ENCODE measurements at places on chromosomes 2 and 18.

- no peak for DNase-seq
Measured at GRCh38 chr2:29817801-29818680, 103.3 kb downstream of the ALK start.

DNA sequence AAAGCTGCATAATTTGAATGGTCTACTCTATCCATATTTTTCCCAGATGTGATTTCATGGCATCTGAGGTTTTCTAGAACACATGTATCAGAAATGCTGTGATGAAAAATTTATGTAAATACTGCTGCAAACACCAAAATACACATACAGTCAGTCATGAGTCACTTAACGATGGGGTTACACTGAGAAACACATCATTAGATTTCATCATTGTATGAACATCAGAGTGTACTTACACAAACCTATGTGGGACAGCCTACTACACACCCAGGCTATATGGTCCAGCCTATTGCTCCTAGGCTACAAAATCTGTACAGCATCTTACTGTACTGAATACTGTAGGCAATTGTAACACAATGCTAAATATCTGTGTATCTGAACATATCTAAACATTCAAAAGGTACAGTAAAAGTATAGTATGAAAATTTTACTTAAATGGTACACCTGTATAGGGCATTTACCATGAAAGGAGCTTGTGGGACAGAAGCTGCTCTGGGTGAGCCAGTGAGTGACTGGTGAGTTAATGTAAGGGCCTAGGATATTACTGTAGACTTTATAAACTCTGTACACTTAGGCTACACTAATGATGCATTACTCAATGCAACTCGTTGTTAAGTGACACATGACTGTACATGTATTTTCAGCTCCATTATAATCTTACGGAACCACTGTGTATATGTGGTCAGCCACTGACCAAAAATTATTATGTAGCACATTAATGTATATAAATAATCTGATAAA, 33.5 kb downstream of the PNO1 start:
- no peak for DNase-seq

DNA sequence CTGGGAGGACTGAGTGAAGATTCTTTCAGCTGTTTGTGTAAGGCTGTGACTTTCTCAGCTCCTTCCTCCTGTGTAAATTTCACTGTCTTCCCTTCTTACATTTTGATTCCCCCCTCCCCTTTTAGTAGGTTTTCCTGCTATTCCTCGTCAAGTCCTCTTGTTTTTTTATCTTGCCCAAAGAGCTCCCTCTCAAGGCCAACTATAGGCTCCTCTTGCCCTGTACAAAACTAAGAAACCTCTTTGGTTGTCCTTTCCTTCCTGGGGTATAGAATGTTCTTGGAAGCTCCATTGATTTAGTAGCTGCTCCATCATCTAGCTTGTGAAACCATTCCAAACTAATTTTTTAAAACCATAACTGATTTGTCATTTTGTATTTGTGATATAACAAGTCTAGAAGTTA, 7.3 kb downstream of the CCDC121 start:
- no peak for DNase-seq

- DNase-seq: peak; percentile 69
Measured at GRCh38 chr2:238231251-238231793, 8.5 kb downstream of the HES6 start.

- no peak for DNase-seq
Measured at GRCh38 chr18:23279931-23280330, 144.6 kb downstream of the CABLES1 start.

GRCh38 chr2:70044290-70045040, 42.8 kb upstream of the PCBP1 start:
- DNase-seq: no peak

GRCh38 chr18:60599267-60599666, 226.7 kb upstream of the MC4R start:
- no peak for DNase-seq

DNA sequence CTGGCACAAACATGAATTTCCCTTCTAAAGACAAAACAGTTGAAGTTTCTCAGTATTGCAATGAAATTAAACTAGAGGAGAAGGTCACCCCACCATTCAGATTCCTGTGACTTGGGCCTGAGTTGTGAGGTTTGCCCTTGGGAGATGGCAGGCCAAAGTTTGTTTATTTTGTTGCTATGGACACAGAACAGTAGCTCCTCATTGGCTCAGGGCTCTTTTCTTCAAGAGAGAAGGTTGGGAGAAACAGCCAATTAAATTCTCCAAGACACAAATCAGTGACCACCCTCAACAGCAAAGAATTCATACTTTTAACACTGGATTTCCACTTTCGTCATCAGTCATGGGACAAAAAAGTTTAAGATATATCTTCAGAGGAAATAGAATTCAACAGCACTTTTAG, at the start of gene FLACC1:
Gene FLACC1, minus strand, starts transcription at position 125 of the 400 bp plus-strand sequence. CDS start 5,941 bp downstream, outside the sequence.
- no peak for DNase-seq

GRCh38 chr2:240994171-240994896, 4.1 kb upstream of the SNED1 start:
- no peak for DNase-seq

DNA sequence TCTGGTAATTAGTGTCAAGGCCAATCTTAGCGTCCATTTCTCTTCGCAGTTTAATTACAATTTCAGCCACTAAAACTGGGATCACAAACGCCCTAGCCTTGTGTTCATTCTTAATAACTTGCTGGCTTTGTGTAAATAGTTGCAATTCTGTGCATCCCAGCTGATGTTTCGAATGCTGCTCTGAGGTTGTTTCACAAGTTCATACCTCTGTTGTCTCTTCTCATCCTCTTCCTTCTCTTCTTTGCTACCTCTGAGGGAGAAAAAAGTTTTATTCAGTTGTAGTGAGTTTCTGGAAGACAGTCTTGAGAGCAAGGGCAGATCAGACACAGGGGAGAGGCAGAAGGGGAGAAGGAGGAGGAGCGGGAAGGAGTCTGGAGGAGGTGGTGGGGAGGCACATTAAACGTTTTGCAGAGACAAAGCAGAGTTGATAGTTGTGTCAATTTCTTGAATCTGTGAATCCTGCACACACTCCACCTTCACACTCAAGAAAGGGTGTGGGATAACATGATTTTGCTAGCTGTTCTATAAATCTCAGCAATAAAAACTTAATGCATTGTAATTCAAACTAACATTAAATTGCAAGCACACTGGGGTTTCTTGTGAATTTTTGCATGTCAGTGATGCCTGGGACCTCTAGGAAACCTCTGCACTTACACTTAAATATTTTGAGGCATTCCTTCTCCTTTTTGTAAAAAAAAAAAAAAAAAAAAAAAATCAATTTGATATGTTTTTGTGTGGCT, 6.8 kb downstream of the MEIS1 start:
- DNase-seq: no peak

DNA sequence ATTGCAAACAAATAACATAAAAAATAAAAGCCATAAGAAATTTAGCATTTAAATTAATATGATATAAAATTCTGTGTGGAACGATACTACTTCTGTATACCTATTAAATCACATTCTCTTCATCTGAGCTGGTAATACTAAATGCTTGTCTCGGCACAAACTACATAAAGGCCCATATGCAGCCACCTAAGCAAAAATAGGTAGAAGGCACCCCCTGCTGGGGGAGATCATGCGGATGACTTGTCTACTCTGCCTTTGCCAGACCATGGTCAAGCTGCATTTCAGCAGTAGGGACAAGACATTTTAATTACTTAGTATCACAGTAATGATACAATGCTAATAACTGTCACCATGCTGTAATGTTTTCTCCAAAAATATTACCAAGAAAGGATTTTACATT, 108.0 kb downstream of the CDH19 start:
- DNase-seq: no peak

GRCh38 chr2:218430721-218431120, 11.8 kb downstream of the VIL1 start:
- no peak for DNase-seq

DNA sequence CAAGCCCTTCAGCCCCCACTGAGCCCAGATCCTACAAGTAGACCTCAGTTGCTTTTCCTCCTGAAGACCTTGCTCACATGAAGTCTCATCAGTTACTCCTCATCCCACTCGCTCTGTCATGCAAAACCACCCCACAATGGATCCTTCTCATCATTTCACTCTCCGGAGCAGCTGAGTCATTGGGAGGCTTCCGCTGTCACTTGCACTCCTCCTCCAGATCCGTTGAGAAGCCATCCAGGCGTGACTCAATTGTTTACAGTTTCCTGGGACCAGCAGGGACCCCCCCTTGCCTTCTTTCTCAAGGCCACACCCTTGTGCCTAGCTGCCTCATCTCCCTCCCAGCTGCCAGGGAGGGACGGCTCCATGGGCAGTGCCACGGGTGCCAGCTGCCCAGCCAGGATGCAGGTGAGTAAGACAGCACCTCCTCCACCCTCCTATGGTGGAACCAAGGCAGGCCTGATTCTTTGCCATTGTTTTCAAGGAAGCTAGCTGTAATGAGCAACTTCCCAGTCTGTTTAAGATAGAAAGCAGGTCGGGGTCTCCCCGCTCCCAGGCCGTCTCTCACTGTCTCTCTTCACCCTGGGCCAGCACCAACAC, 16.3 kb downstream of the GPR55 start:
- no peak for DNase-seq

- DNase-seq: no peak
Measured at GRCh38 chr2:109499566-109499965, 114.2 kb downstream of the SEPTIN10 start.

GRCh38 chr2:175887776-175888175, 114.3 kb downstream of the LNPK start:
- no peak for DNase-seq

- DNase-seq: no peak
Measured at GRCh38 chr2:43270930-43271615, 44.7 kb upstream of the ZFP36L2 start.

GRCh38 chr2:145692971-145693478, 1173.1 kb upstream of the ZEB2 start:
- no peak for DNase-seq

GRCh38 chr2:179913809-179914208, 52.4 kb upstream of the ZNF385B start:
- DNase-seq: no peak

DNA sequence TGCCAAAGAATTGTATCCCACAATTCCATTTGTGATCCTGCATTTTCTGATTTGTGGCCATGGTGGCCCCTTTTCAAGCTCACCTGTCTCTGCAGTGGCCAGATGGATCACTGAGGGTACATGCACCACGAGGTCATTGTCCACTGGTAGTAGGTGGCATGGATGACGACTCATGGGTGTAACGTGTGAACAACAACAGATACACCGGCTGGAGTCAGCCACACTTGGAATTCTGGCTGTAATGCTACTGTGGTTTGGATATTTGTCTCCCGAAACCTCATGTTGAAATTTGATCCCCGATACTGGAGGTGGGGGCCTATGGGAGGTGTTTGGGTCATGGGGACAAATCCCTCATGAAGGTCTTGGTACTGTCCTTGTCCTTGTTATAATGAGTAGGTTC, 102.2 kb upstream of the TAF1B start:
- no peak for DNase-seq

GRCh38 chr18:54780285-54780861, 47.9 kb upstream of the RAB27B start:
- DNase-seq: no peak

- DNase-seq: no peak
Measured at GRCh38 chr2:205712508-205712907, 30.2 kb downstream of the NRP2 start.

- DNase-seq: no peak
Measured at GRCh38 chr2:207767461-207768167, 2.1 kb downstream of the FZD5 start.

DNA sequence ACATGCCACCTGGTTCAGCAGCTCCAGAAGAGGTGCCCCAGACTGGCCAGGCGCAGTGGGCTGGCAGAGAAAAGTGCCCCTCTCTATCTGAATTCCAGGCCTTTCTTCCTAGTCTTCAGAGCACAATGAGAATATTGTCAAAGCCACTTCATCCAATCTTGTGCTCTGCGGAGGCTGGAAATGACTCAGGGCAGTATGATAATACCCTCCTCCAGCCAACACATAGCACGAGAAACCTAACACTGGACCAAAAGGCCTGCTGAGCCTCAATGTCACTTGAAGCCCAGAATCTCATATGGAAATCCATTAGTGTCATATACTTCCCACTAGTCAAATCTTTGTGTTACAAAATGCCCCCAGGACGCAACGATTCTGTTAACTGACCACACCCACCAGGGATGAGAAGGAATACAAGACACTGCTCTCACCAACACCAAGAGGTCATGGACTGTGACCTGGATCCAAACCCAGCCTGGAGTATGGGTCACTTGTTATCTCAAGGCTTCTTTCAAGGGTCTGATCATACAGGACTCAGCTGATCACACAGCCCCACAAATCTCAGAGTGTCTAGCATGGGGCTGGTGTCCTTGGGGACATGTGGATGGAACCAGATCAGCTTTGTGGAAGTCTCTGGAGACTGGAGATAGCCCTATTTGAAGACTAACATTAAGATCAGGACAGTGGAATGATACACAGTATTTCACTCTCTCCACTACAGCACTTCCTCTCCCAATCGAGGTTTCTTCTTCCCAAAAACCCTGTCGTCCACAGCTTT, 10.1 kb downstream of the KIF3C start:
- DNase-seq: no peak

GRCh38 chr2:3536682-3537632, 17.6 kb upstream of the ADI1 start:
- no peak for DNase-seq

GRCh38 chr2:207157162-207157481, 8.6 kb downstream of the KLF7 start:
- DNase-seq: no peak

- no peak for DNase-seq
Measured at GRCh38 chr18:59517446-59518165, 158.5 kb upstream of the LMAN1 start.

GRCh38 chr2:43294973-43295603, 68.7 kb upstream of the ZFP36L2 start:
- no peak for DNase-seq

DNA sequence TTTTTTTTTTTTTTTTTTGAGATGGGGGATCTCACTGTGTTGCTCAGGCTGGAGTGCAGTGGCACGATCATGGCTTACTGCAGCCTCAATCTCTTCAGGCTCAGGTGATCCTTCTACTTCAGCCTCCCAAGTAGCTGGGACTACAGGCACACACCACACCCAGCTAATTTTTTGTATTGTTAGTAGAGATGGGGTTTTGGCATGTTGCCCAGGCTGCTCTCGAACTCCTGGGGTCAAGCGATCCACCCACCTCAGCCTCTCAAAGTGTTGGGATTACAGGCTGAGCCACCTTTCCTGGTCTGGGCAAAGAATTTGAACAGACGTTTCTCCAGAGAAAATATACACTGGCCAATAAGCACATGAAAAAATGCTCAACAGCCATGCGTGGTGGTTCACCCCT, 2.9 kb upstream of the SNRNP200 start:
- no peak for DNase-seq

GRCh38 chr2:131425231-131425941, 50.5 kb upstream of the TUBA3D start:
- no peak for DNase-seq
